Dermis blood vessel endothelial cell (primary cell): ENCODE measurements at places on chromosomes 3 and 15.

DNA sequence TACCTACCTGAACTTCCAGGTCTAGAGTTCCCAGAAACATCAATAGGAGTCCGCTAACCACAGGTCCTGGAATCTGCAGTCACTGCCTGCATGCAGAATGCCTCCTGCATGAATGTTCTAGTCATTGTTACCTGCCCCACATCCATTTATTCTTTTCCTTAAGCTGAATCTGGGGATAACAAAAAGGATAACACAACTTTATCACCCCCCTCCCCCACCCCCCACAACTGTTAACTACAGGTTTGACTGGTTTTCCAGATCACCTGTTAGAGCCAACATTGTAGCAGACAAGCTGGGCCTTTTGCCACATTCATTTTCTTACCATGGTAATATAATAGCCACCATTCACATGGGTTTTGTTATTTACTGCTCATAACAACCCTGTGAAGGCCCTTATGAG is 4.6 kb upstream of the CTSH start:
- DNase-seq, result no peak

- peak; percentile 48 for DNase-seq
These were observed 993.8 kb downstream of the GBE1 start for GRCh38 chr3:80767604-80768003.

DNA sequence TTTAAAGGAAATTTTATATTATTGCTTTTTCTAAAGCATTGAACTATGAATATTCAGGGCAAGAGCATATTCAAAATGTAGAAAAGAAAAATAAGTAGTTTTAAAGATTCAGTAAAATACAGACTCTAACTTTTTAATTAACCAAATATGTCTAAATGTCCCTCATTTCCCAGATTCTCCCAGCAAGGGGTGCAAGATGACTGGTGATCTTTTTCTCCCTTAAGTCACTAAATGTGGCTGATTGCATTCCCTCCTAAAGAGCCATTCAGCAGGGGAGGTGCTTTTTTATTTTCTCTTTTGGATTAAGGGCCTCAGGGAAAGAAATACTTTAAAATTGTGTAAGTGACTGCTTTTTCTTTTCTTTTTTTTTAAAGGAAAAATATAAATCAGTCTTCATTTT is 406.9 kb downstream of the OXSM start:
- DNase-seq, result no peak

GRCh38 chr15:25362545-25362944 is 76.3 kb downstream of the UBE3A start:
- no peak for DNase-seq

- DNase-seq, result no peak
These were observed 196.4 kb downstream of the CADPS start for GRCh38 chr3:62678841-62679240.

- no peak for DNase-seq
These were observed 24.2 kb downstream of the ATP13A4 start for GRCh38 chr3:193530231-193531165.

GRCh38 chr15:43525131-43525530 is 7.7 kb downstream of the MAP1A start:
- DNase-seq, result no peak
